ENCODE measurements at places on chromosomes 2 and 18.

- no peaks in the 10 kb centered on the region for H3K4me1 ChIP-seq
- peaks cover 6% of the 10 kb centered on the region for H3K27me3 ChIP-seq
- no peaks in the 10 kb centered on the region for H3K36me3 ChIP-seq
- no peak for DNase-seq
- no peak overlapping the region for H3K27ac ChIP-seq
Measured at GRCh38 chr2:47737191-47737975, 45.6 kb upstream of the MSH6 start.

DNA sequence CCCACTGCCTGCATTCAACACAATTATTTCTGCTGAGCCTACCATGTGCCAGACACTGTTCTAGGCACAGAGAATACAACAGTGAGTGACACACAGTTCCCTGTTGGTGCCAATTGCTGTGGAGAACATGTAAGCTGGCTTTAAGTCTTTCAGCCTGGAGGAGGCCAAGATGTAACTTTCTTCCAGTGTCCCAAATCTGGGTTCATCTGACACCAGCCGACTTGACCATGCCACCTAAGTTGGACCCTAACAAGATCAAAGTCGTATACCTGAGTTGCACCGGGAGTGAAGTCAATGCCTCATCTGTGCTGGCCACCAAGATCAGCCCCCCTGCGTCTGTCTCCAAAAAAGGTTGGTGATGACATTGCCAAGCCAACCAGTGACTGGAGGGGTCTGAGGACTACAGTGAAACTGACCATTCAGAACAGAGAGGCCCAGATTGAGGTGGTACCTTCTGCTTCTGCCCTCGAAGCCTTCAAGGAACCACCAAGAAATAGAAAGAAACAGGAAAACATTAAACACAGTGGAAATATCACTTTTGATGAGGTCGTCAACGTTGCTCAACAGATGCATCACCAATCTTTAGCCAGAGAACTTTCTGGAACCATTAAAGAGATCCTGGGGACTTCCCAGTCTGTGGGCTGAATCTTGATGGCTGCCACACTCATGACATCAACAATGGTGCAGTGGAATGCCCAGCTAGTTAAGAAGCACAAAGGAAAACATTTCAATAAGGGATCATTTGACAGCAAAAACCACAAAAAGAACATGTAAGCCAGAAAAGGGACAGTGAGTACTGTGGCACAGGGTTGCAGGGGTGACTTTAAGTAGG, 6.3 kb downstream of the TRABD2A start:
- H3K36me3 ChIP-seq: peaks cover 66% of the 10 kb centered on the region
- no peak overlapping the region for H3K4me3 ChIP-seq
- no peaks in the 10 kb centered on the region for H3K27me3 ChIP-seq
- peak overlapping the region; percentile 64 for H3K27ac ChIP-seq

DNA sequence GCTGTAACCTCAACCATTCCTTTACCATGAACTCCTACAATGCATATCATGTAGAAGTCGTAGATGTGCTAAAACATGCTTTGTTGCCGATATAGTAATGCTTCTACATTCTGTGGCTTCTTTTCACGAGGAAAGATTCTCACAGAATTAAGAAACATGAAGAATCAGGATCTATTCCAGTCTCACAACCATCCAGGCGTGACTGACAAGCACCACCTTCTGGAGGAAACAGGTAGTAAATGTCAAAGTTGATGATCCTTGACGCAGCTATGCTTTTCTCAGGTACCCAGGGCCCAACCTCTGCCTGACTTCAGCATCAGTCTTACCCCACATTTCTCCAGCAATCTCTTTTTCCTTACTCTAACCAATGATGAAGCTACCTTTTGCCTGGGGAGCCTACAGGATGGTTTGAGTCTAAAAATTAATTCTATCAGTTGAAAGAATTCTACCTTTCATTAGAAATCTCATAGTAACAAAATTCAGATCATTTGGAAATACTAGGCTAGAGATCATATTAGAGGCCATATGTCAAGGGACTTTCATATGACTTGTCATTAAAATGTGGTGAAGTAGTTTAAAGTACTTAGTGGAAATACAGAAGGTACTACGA, 123.3 kb upstream of the RND3 start:
- no peak overlapping the region for H3K4me3 ChIP-seq
- no peaks in the 10 kb centered on the region for H3K27me3 ChIP-seq
- H3K27ac ChIP-seq: no peak overlapping the region
- no peak for DNase-seq

- no peak for DNase-seq
- H3K27ac ChIP-seq: no peak overlapping the region
- no peak overlapping the region for H3K4me3 ChIP-seq
Measured at GRCh38 chr2:177540283-177540682, 147.7 kb downstream of the AGPS start.

- no peak for DNase-seq
- H3K36me3 ChIP-seq: no peaks in the 10 kb centered on the region
- H3K27me3 ChIP-seq: no peaks in the 10 kb centered on the region
- H3K4me1 ChIP-seq: no peaks in the 10 kb centered on the region
- H3K27ac ChIP-seq: no peak overlapping the region
- H3K4me3 ChIP-seq: no peak overlapping the region
Measured at GRCh38 chr2:215635788-215636139, 199.9 kb upstream of the FN1 start.
